ENCODE measurements at places on chromosomes 5 and 9.
A peak's percentile ranks its signal among the peaks of the same experiment; 100 is the strongest.

DNA sequence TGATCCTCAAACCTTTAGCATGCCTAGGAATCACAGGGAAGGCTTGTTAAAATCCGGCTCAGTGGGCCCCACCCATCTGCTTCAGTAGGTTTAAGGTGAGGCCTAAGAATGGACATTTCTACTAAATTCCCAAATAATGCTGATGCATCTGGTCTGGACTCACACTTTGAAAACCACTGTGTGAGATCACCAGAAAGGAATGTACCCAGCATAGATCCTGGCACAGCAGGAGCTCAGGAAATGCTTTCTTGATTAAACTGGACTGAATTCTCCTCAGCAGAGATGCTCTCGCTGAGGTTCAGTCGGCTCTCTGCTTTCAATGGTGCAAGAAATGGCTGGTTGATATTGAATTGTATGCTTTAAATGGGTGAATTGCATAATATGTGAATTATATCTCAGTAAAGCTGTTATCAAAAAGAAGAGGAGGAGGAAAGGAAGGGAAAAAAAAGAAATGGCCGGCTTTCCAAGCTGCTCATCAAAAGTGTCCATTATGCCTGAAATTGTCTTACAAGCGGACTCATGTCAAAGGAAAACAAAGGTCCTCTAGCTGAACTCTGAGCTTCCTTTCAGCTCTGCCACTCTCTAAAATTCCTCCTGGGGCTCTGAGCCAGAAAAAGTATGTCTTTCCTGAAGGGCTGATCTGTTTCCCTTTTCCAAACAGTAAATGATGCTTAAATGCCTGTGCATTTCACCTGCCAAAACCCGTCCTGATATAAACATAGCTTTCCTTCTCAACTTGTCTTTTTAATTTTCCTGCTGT is 77.6 kb upstream of the SAP30L start:
- DNase-seq: peak; percentile 96

DNA sequence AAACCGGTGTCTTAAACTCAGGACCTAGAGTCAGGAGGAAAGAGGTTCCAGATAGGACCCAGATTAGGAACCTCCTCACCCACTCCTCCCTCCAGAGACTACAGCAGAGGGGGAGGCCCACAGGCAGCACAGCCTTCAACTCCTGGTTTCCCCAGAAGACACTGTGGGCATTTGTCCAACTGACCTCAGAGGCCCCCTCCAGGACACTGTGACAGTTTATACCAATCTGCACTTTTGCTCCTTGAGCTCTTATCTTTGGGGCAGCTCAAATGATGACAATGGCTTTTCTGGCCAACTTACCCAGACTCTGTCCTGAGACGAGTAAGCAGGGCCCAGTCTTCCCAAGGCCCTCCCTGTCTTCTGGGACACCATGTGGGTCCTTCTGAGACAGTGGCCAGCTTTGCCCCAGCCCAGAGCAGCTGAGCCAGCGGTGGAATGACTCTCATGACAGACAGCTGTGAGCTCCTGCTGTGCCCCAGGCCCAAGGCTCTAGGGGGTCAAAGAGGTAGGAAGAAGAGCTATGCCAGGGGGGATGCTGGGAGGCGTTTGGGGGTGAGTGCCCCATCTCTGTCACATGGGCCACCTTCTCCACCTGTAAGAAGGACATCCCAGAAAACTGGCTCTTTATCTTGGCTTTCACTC is 14.3 kb downstream of the OR2V2 start:
- DNase-seq: no peak

DNA sequence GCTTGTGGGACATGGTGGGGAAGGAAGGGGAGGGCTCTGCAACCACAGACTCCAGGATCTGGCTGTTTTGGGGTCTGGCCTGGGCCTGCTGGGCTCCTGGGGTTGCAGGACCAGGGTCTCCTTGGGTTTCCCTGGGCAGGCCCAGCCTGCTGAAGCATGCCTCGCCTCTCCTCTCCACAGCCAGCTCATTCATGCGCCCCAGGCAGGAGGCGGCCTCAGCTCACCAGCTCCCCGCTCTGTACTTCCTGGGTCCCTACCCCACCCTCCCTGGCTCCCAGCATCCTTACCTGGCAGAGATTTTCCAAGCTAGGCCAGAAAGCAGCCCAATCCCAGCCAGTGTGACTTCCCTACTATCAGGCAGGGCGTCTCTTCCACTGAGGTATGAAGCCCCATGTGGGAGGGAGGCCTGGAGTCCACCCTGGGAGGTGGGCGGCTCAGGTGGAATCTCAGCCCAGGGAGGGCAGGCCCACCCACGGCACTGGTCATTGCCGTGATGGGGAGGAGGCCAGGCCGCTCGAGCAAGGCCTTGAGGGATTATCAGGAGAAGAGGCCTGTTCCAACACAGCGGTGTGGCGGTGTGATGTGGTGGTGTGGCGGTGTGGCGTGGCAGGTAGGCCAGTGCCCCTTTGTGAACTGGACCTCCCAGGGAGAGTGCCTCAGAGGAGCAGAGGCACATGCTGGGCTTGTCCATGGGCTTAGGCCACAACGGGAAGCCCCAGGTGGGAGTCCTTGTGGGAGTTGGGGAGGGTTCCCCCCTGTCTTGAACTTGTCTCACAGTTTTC is 103.4 kb downstream of the DAB2IP start:
- DNase-seq: no peak

DNA sequence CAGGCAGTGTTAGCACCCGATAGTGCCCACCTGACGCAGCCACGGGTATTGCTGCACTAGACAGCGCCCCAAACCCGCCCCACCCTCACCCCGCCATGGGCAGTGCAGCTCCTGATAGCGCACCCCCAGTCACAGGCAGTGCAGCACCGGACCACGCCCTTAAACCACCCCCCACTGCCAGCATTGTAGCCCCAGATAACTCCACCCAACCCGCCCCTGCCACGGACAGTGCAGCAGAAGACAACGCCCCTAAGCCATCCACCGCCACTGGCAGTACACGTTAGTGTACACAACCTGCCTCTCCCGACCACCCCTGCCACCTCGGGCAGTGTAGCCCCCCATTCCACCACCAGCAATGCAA is 825 bp upstream of the PCAT7 start:
- no peak for DNase-seq

GRCh38 chr9:37371565-37372464 is 50.7 kb upstream of the GRHPR start:
- DNase-seq: peak; percentile 11
